GM23248 (cell line): ENCODE measurements at places on chromosomes 16 and 17. TPM values are rescaled to one million over a fixed set of nuclear protein-coding genes. Genes with fewer than 3 reads are reported as not detected.
A peak's percentile ranks its signal among the peaks of the same experiment; 100 is the strongest.

DNA sequence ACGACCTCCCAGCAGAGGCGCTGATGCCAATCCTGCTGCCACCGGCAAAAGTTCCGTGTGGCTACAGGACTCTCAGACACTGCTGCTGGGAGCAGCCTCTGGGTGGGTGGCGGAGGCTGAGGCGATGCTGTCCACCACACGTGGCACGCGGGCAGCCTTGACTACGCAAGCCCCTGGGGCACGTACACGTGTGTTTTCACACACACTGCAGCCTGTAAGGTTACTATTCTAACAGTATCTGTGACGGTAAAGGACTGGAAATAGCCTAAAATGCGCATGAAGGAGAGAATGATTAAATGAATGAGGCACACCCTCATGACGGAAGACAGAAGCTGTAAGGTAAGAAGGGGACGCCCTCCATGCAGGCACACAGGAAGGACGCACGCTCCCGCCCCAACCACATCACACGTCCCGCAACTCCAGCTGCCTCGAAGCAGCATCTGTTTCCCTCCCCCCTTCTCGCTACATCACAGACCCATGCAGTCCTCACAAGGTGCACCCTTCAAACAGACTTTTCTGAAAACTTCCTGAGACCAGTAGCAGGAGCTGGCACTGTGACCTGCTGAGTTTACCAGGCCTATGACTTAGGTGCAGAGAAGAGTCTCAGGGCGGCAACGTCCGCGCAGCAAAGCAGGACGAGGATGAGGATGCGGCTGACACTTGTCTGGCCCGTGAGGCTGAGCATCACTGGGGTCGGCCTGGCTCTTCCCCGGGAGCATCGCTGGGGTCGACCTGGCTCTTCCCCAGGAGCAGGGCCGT is 28.7 kb upstream of the FASN start:
- no peak for DNase-seq

- no peak for DNase-seq
Measured at GRCh38 chr16:3032624-3033023, 4.1 kb downstream of the BICDL2 start.

Gene NOXO1
- total RNA-seq, result not detected in 2 replicates

Gene AHSP
- total RNA-seq, result not detected in 2 replicates

Gene OTOP2
- total RNA-seq, result not detected in 2 replicates

- peak; percentile 55 for DNase-seq
Measured at GRCh38 chr17:65190467-65191097, 53.4 kb downstream of the RGS9 start.

Gene TP53TG3B
- total RNA-seq, result not detected in 2 replicates

GRCh38 chr17:27741361-27741861 is 58.9 kb downstream of the NOS2 start:
- DNase-seq, result peak; percentile 84

Gene DHRS7C
- not detected in 2 replicates for total RNA-seq

GRCh38 chr16:11683145-11683544 is 14.9 kb downstream of the SNN start:
- DNase-seq, result no peak

DNA sequence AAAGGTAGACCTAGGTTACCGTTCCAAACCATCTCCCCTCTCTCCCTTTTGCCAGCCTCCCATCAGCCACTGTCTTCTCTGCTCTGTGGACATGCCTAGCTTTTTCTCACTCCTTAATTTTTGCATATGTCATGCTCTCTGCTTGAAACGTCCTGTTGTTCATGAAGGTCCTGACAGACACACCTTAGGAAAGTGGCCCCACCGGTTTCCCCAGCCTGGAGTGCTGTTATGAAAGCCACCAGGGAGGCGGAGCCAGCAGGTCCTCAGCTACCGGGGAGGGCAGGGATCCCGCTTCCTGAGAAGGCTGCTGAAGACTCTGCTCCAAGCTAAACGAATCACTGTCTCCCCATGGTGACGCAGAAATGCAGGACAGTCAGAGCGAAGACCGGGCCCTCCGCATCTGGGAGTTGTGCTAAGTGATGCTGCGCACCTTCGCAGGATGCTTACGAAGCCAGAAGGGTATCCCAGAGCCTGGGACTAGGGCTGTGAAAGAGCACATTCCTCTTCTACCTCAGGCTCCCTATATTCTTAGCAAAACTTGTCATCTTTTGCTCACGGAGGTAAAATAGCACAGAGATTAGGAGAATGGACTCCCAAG is 2.3 kb upstream of the SLC16A11 start:
- peak; percentile 27 for DNase-seq

- no peak for DNase-seq
Measured at GRCh38 chr16:48958681-48959080, 323.0 kb downstream of the CBLN1 start.
